ENCODE measurements at places on chromosomes 5 and 9.

GRCh38 chr5:15363601-15364000 is 136.4 kb upstream of the FBXL7 start:
- no peak for DNase-seq

DNA sequence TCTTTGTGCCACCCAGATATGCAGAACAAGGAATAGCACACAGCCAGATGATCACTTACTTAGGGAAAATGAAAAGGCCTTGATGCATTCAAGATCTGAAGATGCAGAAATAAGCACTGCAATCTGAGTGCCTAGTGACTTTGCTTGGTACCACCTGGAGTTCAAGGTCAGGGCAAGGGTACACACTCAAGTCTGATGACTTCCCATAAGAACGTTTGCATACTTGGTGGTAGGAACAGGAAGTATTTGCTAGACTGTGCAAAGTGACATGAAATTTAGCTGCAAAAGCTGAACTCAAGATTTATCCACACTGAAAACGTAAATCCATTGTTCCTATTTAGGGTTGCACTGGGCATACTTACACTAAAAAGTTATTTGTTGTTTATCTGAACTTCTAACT is 177.1 kb downstream of the PIK3R1 start:
- no peak for DNase-seq

- no peak for DNase-seq
Observed at GRCh38 chr9:72537671-72538070, 16.3 kb downstream of the TMC1 start.

- DNase-seq = no peak
Observed at GRCh38 chr9:108081112-108081511, 591.5 kb upstream of the KLF4 start.

Data from fibroblast of pulmonary artery (primary cell).